ENCODE measurements at places on chromosomes 11 and 22.

- no peak for DNase-seq
These were observed 9.9 kb downstream of the RDX start for GRCh38 chr11:110286298-110287040.

- no peak for DNase-seq
These were observed 791 bp downstream of the EI24 start for GRCh38 chr11:125569915-125570621.

DNA sequence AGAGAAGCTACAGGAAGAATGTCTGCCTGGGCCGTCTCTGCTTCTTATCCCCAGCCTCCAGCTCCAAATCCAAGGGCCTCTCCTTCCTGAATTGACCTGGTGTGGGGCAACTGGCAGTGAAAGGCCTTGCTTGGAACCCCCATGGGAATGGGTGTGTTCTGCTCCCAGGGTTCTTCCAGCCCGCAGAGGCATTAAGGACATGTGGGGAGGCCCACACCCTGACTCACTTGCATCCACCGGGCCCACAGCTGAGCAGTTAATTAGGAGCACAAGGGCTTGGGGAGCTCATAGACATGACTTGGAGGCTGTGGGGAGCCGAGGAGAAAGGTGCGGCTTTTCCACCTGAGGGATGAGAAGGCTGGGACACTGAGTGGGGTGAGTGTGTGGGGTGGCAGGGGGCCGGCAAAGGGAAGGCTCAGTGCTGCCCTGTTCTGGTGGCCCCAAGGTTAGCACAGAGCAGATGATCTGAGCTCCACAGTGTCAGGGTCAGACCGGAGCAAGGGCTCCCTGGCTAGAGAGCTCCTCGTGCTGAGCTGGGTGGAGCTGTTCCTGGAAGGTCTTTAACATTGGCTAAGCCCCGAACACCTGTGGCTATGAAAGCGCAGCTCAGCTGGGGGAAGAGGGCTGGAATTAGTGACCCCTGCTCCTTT is 64.5 kb upstream of the NECTIN1 start:
- no peak for DNase-seq

DNA sequence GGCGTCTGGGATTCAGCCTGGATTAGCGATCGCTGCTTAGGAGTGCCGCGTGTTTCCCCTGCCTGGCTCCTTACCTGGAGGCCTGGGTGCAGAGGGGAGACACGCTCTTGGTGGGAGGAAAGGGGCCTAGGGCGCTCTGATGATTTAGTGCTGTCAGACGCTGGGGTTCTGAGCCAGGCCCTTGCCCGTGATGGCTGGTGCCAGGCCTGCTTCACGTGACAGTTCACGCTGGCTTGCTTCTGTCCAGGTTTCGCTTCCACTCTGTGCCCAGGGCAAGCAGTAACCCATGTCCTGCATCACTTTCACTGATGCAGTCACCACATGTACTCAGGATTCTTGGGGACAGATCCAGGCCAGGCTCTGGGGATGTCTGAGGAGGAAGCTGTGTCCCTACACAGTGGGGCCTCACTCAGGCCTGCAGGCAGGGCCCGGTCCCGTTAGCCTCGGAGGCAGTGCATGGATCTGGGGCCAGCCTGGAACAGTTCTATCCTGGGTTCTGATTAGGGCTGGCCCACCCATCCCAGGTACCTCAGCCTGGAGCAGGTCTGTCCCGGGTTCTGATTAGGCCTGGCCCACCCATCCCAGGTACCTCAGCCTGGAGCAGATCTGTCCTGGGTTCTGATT is 1220.9 kb downstream of the BRD1 start:
- no peak for DNase-seq

- DNase-seq: no peak
These were observed 29.9 kb upstream of the MALAT1 start for GRCh38 chr11:65468874-65469333.

DNA sequence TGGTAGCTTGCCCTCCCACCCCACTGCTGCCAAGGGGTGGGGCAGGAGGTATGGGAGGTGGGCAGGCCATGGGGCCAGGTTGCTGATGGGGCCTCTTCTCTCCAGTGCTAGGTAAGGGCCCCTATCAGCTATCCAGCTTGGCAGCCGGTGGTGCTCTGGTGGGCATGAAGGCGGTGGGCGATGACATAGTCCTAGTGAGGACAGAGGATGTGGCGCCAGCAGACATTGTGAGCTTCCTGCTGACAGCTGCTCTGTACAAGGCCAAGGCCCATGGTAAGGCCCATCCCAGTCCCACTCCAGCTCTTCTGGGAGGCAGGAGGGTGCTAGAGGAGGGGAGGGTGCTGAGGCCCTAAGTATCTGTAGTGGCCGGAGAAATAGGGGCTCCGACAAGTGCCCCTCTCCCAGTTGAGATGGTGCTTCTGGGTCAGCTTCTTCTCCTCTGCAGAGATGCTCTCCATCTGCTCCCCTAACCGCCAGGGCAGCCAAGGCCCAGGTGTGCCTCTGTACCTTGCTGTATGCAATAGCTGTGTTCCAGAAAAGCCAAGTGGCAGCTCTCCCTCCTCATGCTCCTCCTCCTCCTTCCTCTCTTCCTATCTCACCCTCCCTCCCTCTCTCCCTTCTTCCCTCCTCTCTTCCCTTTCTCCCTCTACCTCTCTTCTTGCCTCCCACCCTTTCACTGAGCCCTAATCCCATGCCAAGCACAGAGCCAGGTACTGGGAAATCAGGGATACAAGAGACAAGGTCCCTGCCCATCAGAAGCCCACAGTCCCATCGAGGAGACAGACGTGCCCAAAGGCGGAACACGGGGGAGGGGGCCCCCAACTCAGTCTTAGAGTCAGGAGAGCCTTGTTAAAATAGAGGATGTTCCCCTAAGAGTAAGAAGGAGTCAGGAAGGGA is 55.3 kb downstream of the OTOG start:
- DNase-seq: no peak

- DNase-seq: peak; percentile 24
These were observed 17.9 kb downstream of the CRELD2 start for GRCh38 chr22:49936018-49936972.

GRCh38 chr11:71459767-71460320 is 6.8 kb downstream of the NADSYN1 start:
- no peak for DNase-seq

DNA sequence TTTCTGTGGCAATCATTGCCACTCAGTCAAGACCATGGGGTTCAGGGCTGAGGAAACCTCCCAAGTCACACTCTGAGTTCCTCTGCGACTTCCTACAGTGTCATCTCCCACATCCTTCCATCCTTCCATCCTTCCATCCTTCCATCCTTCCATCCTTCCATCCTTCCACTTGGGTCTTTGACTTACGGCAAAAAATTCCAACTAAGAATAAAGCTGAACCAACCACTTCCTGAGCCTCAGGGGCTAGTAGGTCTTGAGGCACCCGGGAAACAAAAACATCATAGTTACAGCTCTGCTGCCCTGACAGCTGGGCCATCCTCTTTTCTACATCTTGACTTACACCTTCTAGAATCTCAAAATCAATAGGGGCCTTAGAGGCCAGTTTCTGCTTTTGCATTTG is 32.1 kb downstream of the EHF start:
- no peak for DNase-seq

DNA sequence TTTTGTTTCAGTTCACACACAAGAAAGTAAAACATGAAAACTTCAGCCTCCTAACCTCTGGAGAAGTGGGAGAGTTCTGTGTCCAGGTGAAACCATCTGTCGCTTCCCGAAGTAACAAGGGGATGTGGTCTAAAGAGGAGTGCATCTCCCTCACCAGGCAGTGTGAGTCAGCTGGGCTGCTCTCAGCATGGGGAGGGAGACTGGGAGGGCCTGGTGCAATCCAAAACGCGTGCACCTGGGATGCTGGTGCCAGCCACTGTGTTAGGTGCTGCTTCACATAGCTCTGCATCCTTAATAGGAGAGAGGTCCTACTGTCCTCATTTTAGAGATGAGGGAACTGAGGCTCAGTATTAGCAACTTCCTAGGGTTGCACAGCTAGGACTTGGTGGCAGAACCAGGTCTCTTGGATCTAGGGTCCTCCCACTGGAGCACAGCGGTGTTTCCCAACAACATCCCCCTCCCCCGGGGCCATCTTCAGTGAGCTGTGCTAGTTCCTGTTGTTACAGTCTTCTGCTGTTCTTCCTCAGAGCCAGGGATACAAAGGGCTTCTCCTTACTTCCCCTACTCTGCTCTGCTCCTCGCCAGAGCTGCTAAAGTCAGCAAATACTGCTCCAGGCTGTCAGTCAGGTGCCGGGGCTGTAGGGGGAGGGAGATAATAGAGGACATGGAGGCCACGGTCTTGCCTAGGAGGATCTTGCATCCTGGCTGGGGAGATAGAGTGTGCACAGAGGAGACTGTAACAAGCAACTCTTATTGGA is 8.0 kb downstream of the IL10RA start:
- DNase-seq: no peak

DNA sequence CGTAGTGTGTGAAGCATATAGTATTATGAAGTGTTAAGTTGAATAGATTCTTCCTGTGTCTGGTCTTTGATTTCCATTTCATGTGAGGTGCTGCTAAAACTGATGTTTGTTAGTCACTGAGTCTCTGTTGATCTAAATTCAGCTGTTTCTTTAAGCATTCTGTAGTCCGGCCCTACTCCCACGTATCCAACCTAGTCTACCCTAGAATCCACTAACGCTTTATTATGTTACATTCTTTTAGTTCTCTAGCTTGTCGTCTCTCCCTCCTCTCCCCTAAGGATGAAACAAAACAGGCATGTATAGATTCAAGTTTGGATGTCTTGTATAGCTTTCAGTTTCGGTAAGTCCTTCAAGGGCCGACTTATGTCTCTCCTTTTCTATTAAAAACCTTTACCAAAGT is 4.1 kb downstream of the WEE1 start:
- no peak for DNase-seq

GRCh38 chr22:45587638-45588505 is 83.8 kb upstream of the ATXN10 start:
- DNase-seq: peak; percentile 48

DNA sequence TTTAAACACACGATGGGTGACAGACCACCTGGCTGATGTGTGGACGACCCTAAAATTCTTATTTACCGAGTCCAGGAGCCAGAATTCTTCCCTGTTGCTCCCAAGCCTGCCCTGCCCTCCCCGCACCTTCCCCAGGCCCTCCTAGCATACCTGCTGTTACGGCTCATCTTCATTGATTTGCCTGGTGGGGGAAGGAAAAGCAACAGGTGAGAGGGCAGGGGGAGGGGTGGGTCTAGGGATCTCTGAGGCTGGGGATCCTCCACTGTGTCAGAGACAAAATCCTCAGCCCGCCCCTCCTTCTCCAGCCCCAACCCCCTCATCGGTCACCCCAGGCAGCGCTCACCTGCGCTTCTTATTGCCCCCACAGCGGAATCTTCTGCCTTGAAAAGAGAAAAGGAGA is 4.0 kb downstream of the FXYD2 start:
- DNase-seq: no peak

DNA sequence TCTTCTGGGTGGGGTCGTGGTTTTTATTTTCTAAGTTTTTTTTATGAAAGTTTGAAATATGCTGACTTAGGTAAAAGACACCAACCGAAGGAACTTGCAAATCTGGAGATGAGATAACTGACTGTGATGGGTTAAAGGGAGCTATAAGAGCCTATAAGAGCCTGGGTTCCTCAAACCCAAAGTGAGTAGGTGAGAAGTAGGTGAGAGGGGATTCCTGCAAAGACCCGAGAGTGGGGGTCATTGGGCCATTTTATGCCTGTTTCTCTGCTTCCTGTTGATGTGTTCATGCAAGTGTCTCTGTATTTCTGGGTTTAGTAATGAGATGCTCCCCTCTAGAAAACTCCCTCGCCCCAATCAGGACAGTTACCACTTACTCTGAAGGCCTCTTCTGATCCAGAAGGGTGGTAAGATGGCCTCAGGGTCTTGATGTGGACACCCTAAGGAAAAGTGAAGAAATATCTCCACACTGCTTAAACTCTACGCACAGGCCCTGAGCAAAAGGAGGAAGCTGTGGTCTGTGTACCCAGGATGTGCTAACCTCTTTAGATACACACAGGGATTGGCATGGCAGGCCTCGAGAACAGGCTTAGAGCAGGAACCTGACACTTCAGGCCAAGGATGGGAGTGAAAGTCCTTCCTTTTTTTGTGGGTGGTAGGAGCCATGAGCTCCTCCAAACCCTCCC is 1.8 kb downstream of the FLI1 start:
- no peak for DNase-seq

GRCh38 chr11:22752908-22753310 is 76.7 kb downstream of the SVIP start:
- DNase-seq: no peak

GRCh38 chr11:90243534-90243933 is 20.7 kb upstream of the CHORDC1 start:
- DNase-seq: no peak
